Sigmoid colon (tissue), 7 donors: ENCODE measurements at places on chromosomes 5 and 9. TPM values are rescaled to one million over a fixed set of nuclear protein-coding genes. Genes with fewer than 3 reads are reported as not detected.
A peak's percentile ranks its signal among the peaks of the same experiment; 100 is the strongest.

CAMSAP1 gene
- 21.7 TPM for total RNA-seq

DNA sequence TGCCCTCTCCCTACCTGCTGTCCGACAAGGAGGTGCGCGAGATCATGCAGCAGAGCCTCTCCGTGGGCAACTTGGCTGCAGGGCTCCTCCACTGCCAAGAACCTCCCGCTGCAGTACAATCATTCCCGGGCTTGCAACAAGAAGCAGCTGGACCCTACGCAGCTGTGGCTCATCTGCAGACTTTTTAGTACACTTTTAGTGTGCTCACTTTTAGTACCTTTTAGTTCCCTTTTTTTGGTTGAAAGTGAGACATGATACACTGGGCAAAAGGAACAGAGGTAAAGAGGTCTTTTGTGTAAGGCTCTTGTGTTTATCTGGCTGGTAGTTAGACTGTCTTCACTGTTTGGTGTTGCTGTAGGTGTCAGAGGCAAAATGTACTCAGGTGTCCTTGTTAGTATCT is 58.1 kb upstream of the SPTLC1 start:
- H3K36me3 ChIP-seq, result no peaks in the 10 kb centered on the region
- DNase-seq, result no peak
- no peaks in the 10 kb centered on the region for H3K27me3 ChIP-seq
- no peaks in the 10 kb centered on the region for H3K4me1 ChIP-seq
- H3K4me3 ChIP-seq, result no peak overlapping the region
- H3K27ac ChIP-seq, result no peak overlapping the region

DNA sequence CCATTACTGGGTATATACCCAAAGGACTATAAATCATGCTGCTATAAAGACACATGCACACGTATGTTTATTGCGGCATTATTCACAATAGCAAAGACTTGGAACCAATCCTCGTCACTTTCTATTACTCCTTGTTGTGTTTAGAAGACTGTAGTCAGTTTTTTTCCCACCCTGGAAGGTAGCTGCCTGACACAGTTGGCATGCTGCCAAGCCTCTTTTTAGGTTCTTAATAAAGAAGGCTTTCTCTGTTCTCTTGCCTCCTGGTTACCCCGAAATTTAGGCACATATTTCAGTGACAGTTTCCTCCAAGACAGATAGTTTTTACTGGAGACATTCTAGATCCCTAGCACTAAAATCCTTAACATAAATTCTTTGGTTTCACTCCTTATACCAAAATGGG is 205.4 kb upstream of the PCSK5 start:
- no peak overlapping the region for H3K27ac ChIP-seq
- H3K27me3 ChIP-seq, result no peaks in the 10 kb centered on the region
- no peak for DNase-seq
- no peaks in the 10 kb centered on the region for H3K4me1 ChIP-seq
- no peaks in the 10 kb centered on the region for H3K36me3 ChIP-seq

DNA sequence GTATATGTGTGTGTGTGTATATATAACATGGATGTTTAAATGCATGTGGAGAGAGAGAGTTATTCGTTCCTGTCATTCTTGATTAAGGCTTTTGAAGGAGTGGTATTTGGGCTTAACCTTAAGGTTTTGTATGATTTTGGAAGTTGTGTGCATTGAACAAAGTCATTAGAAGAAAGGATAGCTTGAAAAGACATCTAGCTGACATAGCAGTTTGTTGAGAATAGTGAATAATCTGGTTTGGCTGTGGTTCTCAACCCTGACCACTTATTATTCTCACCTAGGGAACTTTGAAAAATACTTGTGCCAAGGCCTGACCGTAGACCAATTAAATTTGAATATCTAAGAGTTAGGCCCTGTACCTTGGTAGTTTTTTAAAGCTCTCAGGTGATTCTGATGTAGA is 141.1 kb upstream of the SH3GL2 start:
- no peak for DNase-seq
- no peak overlapping the region for H3K4me3 ChIP-seq
- no peaks in the 10 kb centered on the region for H3K27me3 ChIP-seq
- no peaks in the 10 kb centered on the region for H3K4me1 ChIP-seq
- no peak overlapping the region for H3K27ac ChIP-seq
- no peaks in the 10 kb centered on the region for H3K36me3 ChIP-seq

DNA sequence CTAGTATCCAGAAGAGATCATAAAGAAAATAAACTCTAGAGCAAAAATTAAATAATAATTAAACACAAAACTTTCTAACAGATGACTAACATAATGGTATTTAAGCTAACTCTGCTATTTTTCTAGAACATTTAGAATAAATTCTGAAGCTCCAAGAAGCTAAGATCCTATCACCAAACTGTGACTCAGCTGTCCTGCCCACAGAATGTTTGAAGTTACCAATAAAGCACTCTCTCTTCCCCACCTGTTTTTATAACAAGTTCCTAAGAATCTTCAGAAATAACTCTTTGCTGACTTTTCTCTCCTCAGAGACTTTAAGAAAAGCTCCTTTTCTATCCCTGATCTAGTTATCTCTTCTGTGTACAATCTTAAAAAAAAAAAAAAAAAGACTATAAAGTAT is 6.0 kb upstream of the EFNA5 start:
- no peaks in the 10 kb centered on the region for H3K36me3 ChIP-seq
- H3K4me1 ChIP-seq, result peaks cover 4% of the 10 kb centered on the region
- H3K27ac ChIP-seq, result no peak overlapping the region
- H3K27me3 ChIP-seq, result no peaks in the 10 kb centered on the region
- no peak for DNase-seq

GRCh38 chr5:106423109-106423897 is 1247.4 kb downstream of the EFNA5 start:
- no peak overlapping the region for H3K27ac ChIP-seq
- no peaks in the 10 kb centered on the region for H3K36me3 ChIP-seq
- H3K4me1 ChIP-seq, result no peaks in the 10 kb centered on the region
- peak; percentile 41 for DNase-seq
- H3K27me3 ChIP-seq, result no peaks in the 10 kb centered on the region
- no peak overlapping the region for H3K4me3 ChIP-seq
